ENCODE measurements at places on chromosomes 3 and 15.

DNA sequence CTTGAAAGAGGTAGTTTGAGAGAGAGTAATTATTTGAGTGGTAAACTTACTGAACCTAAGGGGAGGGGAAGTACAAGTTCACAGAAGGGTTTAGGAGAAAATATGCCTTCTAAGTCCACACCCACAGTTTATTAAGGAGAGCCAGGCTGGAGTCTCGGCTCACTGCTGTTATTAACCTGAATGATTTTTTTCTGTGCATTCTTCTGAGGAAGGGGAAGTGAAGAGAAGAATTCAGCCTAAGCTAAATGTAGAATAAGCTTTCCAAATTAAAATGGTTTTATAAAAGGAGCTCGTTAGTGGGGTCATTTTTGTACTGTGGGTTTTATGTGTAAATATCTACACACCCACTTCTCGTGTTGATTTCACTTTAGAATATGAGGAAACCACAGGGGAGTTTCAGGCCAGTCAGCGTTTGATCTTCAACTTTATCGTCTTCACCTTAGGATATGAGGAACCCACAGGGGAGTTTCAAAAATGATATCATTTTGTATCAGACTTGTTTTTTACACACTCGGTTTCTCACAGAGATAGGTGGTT is 1.5 kb downstream of the WHAMM start:
- no peak for DNase-seq

DNA sequence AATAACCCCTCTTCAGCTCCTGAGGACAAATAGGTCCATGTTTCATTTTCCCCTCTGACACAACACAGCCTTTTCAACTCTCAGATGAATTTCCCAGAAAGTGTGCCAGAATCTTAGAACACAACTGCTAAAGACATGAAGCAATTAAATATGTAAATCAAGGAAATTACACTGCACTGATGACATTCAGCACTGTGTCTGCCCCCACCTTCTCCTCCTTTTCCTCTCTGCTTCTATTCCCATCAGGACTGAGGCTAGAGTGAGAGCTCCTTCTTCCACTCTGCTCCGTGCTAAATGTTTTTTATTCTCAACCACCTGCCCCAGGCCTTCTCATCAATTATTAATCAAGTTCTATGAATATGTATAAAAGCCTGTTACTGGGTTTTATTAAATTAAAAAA is 596.1 kb downstream of the TUSC7 start:
- DNase-seq: no peak

DNA sequence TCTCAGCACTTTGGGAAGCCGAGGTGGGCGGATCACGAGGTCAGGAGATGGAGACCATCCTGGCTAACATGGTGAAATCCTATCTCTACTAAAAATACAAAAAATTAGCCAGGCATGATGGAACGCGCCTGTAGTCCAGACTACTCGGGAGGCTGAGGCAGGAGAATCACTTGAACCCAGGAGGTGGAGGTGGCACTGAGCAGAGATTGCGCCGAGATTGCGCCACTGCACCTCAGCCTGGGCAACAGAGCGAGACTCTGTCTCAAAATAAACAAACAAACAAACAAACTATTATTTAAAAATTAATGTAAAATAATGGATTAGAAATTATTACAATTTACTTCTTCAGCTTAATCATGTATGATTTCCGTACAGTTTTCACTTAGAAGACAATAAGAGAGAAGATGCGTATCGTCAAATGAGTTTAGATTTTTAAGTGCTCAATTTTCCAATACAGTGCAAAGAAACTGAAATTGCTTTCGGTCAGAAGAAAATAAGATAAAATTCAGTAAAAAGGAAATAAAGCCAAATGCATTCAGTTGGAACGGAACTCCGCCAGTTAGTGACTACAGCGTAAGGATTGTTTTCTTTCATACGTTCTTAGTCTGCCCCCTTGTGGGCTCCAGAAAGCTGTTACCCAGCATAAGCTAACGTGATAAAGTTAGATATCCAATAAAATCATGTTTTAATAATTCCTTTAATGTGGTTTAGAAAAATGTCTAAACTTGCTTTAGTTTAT is 24.8 kb downstream of the AADAC start:
- peak; percentile 88 for DNase-seq

GRCh38 chr3:128482175-128482574 is 10.8 kb downstream of the GATA2 start:
- no peak for DNase-seq

GRCh38 chr3:31701286-31701685 is 168.6 kb downstream of the STT3B start:
- no peak for DNase-seq

DNA sequence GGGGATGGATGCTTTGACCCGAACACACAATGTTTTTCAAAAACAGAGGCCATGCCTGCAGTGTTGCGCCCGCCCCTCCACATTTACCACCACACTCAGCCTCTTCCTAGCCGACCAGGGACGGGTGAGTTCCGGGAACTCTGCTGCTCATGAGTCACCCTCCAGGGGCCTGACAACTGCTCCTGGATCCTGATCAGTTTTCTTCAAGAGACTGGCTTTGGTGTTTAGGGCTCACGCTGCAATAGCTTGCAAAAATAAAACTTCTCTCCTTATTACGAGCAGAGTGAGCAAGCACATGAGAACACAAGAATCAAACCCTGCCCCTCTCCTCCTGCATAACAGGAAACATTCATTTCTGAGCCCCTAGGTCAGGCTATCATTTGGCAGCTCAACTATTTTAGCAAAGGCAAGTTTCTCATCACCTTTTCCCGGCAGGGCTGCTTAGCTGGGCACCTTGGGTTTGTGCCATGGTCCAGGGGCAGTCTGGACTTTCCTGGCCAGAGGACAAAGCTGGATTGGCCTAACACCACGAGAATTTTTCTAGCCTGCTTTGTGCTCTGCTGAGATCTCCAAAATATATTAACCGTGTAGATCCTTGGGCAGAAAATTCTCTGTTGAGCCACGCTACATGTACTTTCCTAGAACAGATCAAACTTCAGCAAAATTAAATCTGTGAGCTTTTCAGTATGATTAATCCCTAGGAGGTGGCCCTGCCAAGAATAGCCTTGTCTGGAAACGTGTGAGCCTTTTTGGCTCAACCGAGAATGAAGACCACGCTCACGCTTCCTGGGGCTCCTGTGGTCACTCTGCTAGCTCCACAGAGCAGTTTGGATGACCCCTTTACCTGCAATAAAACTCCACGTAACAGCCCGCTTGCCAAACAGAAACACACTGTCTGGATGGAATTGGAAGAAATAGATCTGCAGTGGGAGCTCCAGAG is 52.7 kb upstream of the SPATA12 start:
- no peak for DNase-seq

DNA sequence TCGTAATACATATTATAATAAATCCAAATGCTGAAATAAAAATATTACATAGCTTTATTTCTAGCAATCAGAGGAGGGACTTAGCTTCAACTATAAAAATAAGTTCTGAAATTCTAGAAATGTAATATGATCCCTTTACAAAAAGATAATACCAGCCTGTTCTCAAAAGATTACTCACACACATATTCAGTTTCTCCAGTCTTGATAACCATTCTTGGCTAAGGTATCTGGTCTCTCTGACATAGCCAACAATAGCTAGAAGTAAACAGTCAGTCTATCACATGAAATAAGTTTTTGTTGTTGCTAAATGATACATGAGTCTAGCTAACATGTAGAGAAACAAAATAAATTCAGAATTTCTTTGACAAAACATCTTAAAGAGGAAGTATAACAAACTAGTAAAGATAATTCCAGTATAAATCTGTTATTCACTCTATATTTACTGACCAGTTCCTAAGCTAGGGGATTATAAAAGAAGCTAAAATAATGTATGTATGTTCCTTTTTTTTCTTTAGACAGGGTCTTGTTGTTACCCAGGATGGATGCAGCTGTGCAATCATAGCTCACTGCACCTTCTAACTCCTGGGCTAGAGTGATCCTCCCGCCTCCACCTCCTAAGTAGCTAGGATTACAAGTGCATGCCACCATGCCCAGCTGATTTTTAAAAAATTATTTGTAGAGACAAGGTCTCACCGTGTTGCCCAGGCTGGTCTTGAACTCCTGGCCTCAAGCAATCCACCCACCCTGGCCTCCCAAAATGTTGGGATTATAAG is 170.6 kb downstream of the TBL1XR1 start:
- no peak for DNase-seq

DNA sequence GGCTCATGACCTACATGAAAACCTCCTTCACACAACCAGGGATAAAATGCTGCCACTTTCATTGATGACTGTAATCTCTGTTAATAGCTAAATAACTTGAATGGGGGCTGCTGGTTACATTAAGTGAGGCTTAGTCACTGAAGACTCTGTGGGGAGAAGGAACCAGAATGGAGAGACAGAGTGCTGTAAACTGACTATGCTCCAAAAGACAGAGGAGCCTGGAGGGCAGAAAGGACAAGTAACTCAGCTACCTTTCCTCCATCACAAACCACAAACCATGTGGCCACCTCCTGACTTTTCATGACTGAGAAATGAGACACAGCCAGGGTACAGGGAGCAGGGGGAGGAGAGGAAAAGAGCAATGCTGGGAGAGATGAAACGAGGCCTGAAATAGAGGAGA is 97.1 kb upstream of the TRIM42 start:
- no peak for DNase-seq

GRCh38 chr3:94349310-94349878 is 286.5 kb downstream of the NSUN3 start:
- DNase-seq: no peak

- no peak for DNase-seq
These were observed 303.5 kb upstream of the GADL1 start for GRCh38 chr3:31197941-31198340.

- no peak for DNase-seq
These were observed 4.6 kb downstream of the RBSN start for GRCh38 chr3:15094187-15094875.

- DNase-seq: no peak
These were observed 35.0 kb upstream of the TNFAIP8L3 start for GRCh38 chr15:51129535-51130188.

DNA sequence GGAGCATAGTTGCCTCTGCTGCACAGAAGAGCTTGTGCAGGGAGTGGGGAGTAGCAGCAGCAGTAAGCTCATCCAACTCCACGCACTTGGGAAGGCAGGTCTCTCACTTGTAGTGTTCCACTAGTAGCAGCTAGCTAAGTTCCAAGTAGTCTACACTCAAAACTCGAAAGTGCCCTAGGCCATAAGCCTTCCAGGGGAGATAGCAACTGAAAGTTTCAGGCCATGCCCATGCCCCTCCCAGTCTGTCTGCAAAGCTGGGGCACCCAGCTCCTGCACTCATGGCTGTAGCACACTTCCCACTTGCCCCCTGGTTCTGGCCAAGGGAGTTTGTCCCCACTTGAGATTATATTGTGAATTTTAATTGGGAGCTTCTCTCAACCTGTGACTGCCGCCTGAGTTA is 57.5 kb downstream of the MFSD1 start:
- no peak for DNase-seq

GRCh38 chr3:148827585-148827984 is at the start of gene CPB1:
Gene CPB1 (plus strand): TSS chr3:148827811. CDS start chr3:148827824, 13 bp downstream.
- no peak for DNase-seq

- DNase-seq: no peak
These were observed 205.2 kb upstream of the NANOGP8 start for GRCh38 chr15:35290301-35290721.

- DNase-seq: no peak
These were observed 210.2 kb downstream of the OSBPL10 start for GRCh38 chr3:31770822-31771326.

All from AML-193 (cell line).